Stimulated activated CD8-positive, alpha-beta memory T cell treated with anti-CD3 and anti-CD28 coated beads, Interleukin-15, amount 100 ng/mL, for 48 hours (primary cell): ENCODE measurements at places on chromosomes 2 and 18.
A peak's percentile ranks its signal among the peaks of the same experiment; 100 is the strongest.

GRCh38 chr18:39911716-39912115, 2043.3 kb upstream of the PIK3C3 start:
- no peak for DNase-seq

- no peak for DNase-seq
Measured at GRCh38 chr2:198285216-198285615, 480.8 kb downstream of the PLCL1 start.

DNA sequence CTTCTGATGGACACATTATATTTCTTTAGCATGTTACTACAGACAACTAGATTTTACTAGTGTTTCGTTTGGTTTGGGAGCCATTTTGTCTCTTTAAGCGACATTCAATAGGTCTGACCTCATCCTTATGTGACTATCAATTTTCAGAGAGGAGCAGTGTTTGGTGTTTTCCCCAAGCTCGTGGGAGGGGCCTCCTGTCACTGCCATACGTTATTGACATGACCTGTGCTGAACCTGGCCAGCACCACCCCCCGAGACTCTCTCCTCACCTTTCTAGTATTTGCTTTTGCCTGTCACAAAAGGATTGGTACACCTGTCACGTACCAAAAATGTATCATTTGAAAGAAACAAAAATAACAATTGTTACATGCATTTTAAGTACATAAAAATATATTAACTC, 69.3 kb downstream of the PSMG2 start:
- DNase-seq, result no peak

DNA sequence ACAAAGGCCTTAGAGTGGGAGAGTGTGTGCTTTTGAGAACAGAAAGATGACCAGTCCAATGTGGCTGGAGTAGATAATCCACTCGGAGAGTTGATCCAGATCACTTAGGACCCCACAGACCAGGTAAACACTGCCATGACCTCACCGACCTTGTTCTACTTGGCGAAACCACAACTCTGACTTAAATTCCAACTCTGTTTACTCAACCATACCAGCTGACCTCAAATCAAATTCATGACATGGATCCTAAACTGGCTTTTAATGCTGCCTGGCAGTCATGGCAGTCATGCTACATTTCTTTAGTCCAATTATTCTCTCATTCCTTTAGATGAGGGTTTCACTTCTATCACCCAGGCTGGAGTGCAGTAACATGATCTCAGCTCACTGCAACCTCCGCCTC, 347.1 kb upstream of the FAM98A start:
- no peak for DNase-seq

DNA sequence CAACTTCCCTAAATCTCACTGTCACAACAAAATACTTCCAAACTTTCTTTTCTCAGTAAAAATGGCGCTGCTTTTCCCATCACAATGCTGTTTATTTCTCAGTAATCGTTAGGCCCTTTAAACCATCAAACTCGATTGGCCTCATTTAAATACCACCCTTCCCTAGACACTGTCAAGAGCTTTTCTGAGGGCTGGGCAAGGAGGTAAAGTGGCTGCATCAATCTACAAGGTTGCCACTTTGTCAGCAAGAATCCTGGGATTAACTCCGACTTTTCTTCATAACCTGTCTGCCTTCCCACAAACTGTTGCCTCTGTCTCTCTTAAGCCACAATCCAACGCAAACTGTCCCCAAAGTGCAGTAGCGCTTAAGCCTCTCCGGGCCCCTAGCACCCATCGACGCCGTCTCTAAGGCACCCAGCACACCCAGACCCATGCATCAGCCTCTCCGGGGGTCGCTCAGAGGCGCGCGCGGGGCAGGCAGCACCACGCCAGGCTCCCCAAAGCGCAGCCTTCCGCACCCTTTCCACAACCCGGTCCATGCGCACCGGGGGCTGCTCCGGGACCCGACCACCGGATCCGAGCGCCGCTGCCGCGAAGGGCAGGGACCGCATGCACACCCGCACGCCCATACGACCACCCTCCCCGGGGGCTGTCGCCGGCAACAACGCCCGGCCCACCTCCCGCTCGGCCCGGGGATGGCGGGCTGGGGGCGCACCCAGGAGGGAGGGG, 683 bp downstream of the MBOAT2 start:
- no peak for DNase-seq

GRCh38 chr2:131580187-131580586, 52.5 kb downstream of the CCDC74A start:
- DNase-seq, result no peak

DNA sequence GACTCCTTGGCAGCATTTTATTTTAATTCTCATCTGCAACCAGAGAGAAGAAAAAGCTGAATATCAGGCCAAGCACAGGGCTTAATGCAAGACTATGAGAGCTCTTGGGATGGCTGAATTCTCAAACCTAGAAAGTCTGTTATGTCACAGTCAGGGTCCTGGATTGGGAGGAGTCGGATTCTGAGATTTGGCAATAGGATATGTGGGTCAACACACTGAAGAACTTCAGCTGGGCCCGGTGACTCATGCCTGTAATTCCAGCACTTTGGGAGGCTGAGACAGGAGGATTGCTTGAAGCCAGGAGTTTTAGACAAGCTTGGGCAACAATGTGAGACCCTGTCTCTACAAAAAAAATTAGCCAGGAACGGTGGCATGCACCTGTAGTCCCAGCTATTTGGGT, 102.4 kb downstream of the COL3A1 start:
- no peak for DNase-seq

DNA sequence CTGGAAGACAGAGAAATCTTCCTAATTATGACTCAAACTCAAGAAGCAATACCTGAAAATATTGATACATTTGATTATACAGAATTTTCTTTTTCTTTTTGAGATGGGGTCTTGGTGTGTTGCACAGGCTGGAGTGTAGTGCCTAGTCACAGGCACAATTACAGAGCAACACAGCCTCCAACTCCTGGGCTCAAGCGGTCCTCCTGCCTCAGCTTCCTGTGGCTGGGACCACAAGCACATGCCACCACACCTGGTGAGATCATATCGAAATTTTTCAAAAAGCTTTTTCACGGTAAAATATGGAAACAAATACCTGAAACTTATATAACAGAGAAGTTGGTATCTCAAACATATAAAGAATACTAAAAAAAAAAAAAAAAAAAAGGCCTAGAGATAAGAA, 27.9 kb downstream of the TGFBRAP1 start:
- DNase-seq, result no peak

DNA sequence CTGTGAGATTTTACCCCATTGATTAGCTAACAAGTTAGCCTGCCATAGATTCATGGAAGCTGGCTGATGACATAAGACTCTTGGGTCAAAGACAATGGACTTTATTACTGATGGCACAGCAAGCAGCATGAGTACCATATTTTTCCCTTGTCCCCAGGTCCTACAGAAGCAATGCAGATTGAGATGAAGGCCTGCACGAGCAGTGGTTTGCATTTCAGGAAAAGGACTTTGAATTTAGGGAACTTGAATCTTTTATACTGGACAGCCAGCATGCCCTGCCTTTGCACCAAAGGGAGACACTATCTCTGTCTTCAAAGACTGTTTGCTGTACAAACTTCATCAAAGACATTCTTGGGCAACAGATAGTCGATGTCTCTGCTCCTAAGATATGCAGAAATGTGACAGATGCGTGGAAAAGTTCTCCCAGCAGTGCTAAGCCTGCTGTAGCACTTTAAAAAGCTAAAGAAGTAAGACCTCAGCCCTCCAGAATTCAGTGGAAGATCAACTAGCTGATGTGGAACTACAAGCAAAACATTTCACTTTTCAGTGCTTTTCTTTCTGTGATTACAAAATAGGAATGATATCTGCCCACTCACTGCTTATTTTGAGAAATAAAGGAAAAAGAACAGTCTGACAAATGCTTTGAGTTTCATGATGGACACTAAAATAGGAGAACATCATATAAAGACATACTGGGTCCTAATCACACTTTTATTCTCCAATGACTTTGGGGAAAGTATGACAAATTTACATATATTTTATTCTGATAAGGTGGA, 44.4 kb upstream of the TANK start:
- no peak for DNase-seq

DNA sequence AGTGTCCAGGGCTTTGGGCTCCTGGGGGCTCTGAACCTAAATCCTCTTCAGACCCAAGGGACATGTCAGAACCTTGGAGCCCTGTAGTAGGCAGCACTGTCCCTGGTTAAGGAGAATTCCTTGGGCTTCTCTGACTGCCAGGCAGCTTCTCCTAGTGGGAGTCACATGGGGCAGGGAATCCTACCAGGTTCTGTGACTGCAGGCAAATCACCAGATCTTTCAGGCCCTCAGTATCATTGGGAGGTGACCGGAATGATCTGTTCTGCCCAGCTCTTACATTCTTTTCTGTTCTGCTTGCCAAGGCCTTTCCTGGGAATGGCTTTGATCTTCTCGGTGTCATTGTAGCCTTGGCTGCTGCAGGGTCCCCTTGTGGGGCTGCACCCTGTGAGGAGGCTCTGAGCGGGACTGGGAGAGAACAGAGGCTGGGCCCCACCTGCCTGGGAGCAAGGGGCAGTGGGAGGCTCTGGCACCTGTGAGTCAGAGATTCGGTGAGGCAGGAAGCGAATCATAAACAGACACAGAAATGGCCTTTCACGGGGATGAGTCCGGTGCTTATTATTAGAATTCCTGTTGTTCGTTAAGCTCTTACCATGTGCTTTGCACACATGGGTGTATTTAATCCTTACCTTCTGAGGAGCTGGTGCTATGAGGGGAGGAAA, 14.1 kb downstream of the CEP68 start:
- no peak for DNase-seq

GRCh38 chr18:77039196-77040130, 93.1 kb downstream of the MBP start:
- DNase-seq, result no peak

DNA sequence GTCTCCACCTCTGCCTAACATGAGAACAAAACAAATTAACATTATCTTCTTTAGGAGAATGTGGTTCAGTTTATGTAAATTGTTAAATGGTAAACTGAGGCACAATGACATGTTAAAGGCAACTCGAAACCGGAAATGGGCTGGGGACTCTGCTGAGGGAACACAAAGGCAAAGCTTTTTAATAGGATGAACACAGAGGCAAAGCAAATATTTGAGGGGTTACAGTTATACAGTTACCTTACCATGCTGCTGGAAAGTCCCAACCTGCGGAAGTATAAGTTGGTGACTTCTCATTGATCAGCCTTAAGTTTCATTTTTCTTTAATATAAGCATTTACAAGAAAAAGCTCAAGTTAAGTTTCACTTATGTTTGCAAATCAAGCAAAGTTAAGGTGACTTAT, 195.0 kb downstream of the DLGAP1 start:
- no peak for DNase-seq

DNA sequence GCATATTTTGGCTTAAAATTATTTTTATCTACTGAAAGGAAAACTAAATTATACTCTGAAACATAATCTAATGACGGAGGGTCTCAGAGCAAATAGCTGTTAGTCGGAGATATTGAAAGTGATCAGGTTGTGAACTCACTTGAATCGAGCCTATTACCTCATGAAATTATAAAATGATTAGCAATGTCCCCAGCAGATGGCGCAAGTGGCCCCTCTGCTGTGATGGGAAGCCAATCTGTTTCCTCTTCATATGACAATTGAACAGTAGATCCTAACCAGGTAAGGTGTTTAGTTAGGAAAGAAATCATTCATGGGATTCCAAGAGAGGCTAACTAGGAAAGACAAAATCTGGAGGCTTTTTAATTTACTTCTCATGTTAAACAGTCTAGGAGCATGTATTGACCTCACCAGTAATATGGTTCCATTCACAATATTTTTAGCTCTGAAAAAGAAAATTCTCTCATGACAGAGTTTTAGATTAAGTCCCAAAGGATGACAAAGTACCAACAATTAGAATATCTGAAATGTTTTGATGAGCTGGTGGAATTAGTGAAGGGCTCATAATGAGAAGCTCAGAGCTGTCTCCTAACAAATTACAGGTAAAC, 29.9 kb upstream of the MPPE1 start:
- peak; percentile 37 for DNase-seq

DNA sequence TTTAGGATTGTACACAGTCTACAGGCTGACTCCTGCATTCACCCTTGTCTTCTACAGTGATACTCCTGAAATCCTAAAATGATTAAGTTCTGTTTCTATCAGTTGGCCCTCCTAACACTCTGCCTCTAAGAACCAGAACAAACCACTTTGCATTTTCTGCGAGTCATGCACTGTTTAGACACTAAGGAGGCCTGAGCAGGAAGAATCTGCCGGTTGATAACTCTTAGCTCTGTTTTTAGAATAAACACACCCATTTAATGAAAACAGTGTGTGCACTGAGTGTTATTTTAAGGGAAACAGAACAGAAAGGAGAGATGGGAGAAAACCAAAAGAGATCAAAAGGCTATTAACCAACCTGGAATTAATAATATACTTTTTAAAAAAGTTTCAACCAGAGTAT, 22.9 kb upstream of the SSB start:
- no peak for DNase-seq

GRCh38 chr2:100294162-100294497, 28.2 kb downstream of the LONRF2 start:
- no peak for DNase-seq

DNA sequence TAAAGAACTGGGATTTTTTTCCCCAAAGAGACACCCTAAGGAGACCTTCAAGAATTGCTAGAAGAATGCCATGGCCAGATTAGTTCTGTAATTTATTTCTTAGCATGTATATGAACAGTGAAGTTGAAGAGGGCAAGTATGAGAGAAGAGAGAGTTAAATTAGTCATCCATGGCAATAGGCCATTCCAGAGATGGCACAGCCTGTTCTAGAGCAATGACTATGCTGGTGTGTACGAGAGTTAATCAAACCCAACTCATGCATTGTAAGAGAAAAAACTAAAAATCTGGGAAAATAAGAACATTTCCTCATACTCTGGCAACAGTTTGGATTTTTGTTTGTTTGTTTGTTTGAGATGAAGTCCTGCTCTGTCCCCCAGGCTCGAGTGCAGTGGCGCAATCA, 112.1 kb upstream of the PIK3C3 start:
- DNase-seq, result no peak

- no peak for DNase-seq
Measured at GRCh38 chr2:109721135-109721534, 73.0 kb upstream of the RGPD5 start.

DNA sequence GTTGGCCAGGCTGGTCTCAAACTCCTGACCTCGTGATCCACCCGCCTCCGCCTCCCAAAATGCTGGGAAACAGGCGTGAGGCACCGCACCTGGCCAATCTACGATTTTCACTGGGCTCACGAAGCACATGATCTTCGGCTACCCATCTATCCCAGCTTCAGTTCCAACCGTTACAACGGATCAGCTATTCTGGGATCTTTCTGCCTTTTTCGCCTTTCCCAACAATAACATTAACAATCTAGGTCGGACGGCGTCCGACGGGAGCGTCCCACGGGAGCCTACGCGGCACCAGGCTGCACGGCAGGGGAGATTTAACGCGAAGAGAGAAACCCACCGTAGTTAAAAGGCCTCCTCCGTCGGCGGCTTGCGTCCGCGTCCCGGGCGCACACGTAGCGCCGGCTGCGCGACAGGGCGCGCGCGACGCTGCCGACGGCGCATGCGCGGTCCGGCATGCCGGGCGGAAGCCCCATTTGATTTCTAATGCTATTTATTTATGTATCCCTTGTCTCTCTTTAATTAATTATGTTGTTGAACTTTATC, at the start of gene MSL3B:
Gene MSL3B (minus strand): TSS at position 394 of the 540 bp plus-strand sequence.
- DNase-seq, result peak; percentile 43
